ENCODE measurements at places on chromosomes 13 and 19. TPM values are rescaled to one million over a fixed set of nuclear protein-coding genes. Genes with fewer than 3 reads are reported as not detected.

- no peak for ATAC-seq
Observed at GRCh38 chr13:31166591-31166990, 4.9 kb upstream of the HSPH1 start.

- ATAC-seq = no peak
Observed at GRCh38 chr13:99378985-99379733, 72.0 kb upstream of the GPR183 start.

- no peak for ATAC-seq
Observed at GRCh38 chr19:53612762-53613526, 18.9 kb upstream of the DPRX start.

Gene MISP3
- 2.7 TPM for total RNA-seq

Gene ZNF134
- 31.1 TPM for total RNA-seq

DNA sequence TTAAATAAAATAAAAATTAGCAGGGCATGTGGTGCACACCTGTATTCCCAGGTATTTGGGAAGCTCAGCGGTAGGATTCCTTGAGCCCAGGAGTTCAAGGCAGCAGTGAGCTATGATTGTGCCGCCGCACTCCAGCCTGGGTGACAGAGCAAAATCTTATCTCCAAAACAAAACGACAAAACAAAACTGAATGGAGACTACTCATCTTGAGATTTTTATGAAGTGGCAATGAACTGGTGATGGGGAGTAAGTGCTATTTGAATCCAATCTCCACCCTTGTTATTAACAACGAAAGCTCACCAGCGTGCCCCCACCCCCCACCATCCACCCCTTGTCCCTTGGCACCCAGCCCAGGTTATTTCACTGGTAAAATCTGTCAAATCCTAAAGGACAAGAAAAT is 45.2 kb upstream of the URI1 start:
- no peak for ATAC-seq

Gene ZNF677
- 29.0 TPM for total RNA-seq

DNA sequence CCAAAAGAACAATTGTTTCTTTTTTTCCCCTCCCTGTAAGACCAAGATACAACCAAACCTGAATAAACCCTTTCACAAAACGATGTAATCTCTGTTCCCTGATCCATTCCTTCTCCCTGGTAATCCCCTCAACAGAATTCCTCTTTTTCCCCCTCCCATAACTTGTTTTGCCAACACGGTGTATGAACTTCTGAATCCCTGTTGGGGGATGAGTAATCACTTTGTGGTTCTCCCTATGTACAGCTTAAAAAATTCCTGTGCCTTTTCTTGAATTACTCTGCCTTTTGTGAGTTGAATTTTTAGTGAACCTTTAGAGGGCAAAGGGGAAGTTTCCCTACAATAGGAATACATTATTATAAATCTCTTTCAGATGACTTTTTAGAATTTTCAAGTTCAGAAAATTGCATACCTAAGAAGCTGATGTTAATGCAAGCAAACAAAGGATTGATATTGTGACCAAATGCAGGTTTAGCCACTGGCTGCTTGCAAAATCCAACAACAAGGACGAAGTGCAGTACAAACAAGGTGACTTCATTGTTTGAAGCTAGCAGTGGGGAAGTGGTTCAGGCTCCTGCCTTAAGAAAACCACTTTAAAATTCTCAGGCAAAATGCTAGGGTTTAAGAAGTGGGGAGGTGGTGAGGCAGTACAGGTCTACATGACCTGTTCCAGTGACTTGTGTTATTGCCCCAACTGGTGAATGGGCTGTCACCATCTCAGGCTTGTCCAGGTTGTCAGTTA is 15.0 kb upstream of the EPSTI1 start:
- ATAC-seq = no peak

DNA sequence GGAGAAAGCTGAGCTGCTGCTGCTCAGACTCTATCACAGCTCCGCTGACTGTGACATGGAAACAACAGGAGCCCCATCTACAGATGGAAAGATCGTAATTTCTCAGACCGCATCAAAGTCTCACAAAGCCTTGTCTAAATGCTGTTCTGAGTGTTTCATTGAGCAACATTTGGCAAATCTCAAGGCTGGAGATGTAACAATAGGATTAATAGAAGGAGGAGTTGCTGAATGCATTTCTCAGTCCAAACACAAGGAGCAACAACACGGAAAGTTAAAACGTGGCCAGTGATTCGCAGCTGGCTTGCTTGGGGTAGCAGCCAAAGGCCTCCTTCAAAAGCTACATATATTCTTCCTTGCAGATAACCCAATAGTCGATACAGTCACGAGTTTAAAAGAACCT is 55.7 kb downstream of the MRPL57 start:
- ATAC-seq = peak; percentile 86

Gene TMEM238
- 6.0 TPM for total RNA-seq

Gene C5AR2
- 1.6 TPM for total RNA-seq

DNA sequence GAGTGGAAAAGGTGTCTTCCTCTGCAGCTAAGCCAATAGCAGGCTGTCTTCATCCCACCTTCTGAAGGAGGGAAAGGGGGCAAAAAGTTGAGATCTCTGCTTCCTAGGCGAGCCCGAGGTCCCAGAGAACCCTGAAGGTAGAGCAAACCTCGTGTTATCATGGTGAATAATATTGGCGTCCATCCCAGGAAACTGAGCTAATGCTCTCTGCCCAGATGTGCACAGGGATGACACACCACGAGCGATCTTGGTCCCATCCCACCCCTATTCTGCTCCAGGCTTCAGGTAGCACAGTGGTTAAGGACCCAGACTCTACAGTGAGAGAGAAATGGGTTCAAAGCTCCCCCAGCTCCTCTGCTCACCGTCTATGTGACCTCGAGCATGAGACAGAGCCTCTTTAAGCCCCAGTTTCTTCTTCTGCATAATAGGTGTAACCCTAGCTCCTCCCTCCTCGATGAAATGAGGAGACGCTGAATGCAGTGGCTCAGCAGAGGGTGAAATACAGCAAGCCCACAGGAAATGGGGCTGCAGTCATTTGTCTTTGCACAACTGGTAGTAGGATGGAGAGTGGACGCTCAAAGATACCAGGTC is 9.9 kb upstream of the CEACAM20 start:
- no peak for ATAC-seq

DNA sequence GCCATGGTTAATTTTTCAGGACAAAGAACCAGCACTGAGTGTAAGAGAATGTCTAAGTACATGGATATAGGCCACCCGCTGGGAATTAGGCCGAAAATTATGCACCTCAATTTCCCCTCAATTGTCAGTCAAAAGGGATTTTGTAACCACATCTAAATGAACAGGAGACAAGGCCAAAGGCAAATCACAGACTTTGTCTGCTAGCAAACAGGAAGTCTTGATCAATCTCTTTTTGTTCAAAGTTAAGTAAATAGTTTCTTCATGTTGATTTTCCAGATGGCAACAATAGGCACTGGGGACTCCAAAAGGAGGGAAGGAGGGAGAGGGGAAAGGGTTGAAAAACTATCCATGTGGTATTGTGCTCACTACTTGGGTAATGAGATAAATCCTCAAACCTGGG is 276.0 kb downstream of the COG6 start:
- no peak for ATAC-seq

- ATAC-seq = no peak
Observed at GRCh38 chr13:107375701-107376340, 807.9 kb upstream of the ARGLU1 start.

DNA sequence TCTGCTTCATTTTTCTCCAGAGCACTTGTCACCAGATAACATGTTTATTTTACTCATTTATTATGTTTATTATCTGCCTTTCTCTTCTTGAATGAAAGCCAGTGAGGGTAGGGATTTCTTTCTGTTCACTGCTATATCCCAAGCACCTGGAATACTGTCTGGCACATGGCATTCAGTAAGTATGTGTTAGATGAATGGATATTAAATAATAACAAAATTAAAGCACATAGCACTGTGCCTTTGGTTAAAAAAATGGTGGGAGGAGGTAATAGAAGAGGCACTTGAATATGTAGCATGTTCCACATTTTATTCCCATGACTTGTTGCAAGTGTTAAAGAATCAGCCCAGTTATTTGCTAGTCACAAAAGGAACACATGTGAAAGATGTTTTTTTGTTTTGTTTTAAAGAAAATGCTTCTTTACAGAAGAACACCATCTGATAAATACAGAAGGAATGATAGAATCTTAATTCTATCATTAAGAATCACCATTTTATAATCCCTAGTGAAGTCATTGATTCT is 151.0 kb downstream of the DLEU7 start:
- no peak for ATAC-seq

Gene SULT2A1
- not detected for total RNA-seq

Gene TGFBR3L
- total RNA-seq = 2.8 TPM

DNA sequence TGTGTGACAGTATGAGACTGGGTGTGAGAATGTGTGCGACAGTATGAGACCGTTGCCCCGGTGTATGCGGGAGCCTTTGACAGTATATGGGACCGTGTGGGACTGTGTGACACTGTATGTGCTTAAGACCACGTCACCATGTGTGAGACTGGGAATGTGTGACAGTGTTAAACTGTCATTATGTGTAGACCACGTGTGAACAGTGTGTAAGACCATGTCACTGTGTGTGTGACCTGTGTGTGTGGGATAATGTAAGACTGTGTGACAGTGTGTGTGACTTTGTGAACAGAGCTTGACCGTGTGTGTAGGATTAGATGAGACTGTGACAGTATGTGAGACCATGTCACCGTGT is 549 bp downstream of the ZNF583 start:
- no peak for ATAC-seq

DNA sequence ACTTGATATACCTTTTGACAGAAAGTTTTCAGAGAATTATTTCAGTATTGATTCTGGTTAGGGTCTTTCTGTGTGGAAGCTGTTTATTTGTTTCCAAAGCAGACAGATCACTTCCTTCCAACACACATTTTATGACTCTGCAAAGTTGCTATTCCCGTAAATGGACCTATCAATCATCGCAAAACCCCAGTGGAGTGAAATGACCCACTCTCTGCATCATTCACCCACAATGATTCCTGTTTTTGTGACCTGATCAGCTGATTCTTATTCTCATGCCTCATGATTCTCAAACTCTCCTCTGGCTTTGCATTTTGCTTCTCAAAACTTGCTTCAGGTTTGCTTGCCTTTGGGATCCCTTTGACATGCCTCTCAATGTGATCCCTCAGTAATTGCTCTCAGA is 453.7 kb downstream of the PCDH17 start:
- no peak for ATAC-seq

GRCh38 chr13:68616600-68617222 is 1386.6 kb upstream of the PCDH9 start:
- ATAC-seq = no peak

DNA sequence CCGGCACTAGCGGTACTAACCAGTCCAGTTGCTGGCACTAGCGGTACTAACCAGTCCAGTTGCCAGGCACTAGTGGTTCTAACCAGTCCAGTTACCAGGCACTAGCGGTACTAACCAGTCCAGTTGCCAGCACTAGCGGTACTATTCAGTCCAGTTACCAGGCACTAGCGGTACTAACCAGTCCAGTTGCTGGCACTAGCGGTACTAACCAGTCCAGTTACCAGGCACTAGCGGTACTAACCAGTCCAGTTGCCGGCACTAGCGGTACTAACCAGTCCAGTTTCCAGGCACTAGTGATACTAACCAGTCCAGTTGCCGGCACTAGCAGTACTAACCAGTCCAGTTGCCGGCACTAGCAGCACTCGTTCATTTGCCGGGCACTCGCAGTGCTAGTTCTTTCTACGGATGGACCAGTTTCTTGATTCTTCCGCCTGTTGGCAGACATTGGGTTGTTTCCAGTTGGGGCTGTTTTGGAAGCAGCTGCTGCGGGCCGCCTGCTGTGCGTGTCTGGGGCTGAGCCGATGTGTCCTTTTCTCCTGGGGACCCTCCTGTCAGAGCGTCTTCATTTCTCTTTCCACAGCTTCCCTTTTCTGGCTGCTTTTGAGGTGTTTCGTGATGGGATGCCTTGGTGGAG is 123.4 kb upstream of the MCF2L start:
- no peak for ATAC-seq

Gene CD22
- 4.6 TPM for total RNA-seq

DNA sequence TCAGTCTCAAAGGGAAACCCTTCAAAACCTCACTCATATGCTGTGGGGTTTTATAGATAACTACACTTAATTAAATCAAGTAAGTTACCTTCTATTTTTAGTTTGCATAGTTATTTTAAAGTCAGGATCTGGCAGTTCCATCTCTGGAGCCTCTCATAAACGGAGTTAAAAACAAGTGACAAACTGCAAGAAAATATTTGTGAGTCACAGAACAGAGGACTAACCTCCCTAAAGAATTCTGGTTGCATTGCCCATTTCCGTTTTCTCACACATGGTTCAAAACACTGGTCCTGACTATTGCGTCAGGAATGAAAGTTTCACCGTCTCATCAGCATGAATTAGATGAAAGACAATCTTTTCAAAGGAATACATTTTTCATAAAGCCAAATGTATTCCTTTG is 10.6 kb downstream of the RXFP2 start:
- no peak for ATAC-seq

- no peak for ATAC-seq
Observed at GRCh38 chr13:110358381-110358780, 51.3 kb downstream of the COL4A2 start.

Gene DLL3
- not detected for total RNA-seq

- ATAC-seq = no peak
Observed at GRCh38 chr19:2371656-2372055, 11.6 kb downstream of the TMPRSS9 start.

GRCh38 chr19:52237771-52238400 is 31.5 kb upstream of the ZNF766 start:
- ATAC-seq = peak; percentile 48

DNA sequence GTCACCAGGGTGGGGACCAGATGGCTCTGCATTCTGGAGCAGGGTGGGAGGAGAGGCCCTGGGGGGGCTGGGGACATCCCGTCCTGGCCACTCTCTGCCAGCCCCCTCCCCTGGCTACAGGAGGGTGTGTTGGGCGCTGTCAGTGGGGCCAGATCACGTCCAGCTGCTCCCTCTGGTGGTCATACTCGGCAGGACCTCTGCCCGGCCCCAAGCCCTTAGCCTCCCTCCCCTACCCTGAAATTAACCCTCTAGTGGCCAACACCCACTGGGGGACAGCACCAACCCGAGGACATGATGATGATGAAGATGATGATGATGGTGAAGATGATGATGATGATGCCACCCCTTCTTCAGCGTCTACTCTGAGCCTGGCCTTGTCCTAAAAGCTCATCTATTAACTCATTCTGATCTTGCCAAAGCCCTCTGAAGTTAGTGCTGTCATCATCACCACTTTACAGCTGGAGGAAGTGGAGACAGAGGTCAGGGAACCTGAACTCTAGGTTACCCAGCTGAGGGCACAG is 590 bp upstream of the LGI4 start:
- ATAC-seq = peak; percentile 49

- ATAC-seq = no peak
Observed at GRCh38 chr19:56309511-56310185, 5.0 kb downstream of the ZSCAN5A start.

GRCh38 chr13:55439450-55439849 is 1701.3 kb upstream of the PRR20A start:
- ATAC-seq = no peak

GRCh38 chr19:355134-355533 is 10.5 kb upstream of the MIER2 start:
- no peak for ATAC-seq

Gene FPR1
- total RNA-seq = 19.8 TPM

Gene MAMSTR
- 1.6 TPM for total RNA-seq

Gene TEX26
- 1.7 TPM for total RNA-seq

GRCh38 chr13:50123515-50123861 is 108.2 kb downstream of the KCNRG start:
- ATAC-seq = no peak

- no peak for ATAC-seq
Observed at GRCh38 chr19:16477311-16477710, 5.5 kb upstream of the EPS15L1 start.

Gene GFY
- total RNA-seq = not detected

- no peak for ATAC-seq
Observed at GRCh38 chr19:7596211-7596937, 711 bp downstream of the CAMSAP3 start.

Gene NUFIP1
- total RNA-seq = 2.5 TPM

Gene KIR3DL2
- not detected for total RNA-seq

All from gastroesophageal sphincter (tissue), 4 donors.